Astrocyte (in vitro differentiated cells and primary cell): ENCODE measurements at places on chromosomes 12 and 14. TPM values are rescaled to one million over a fixed set of nuclear protein-coding genes. Genes with fewer than 3 reads are reported as not detected.

- no peak for DNase-seq
These were observed 152.7 kb downstream of the KCNK10 start for GRCh38 chr14:88170333-88170732.

DNA sequence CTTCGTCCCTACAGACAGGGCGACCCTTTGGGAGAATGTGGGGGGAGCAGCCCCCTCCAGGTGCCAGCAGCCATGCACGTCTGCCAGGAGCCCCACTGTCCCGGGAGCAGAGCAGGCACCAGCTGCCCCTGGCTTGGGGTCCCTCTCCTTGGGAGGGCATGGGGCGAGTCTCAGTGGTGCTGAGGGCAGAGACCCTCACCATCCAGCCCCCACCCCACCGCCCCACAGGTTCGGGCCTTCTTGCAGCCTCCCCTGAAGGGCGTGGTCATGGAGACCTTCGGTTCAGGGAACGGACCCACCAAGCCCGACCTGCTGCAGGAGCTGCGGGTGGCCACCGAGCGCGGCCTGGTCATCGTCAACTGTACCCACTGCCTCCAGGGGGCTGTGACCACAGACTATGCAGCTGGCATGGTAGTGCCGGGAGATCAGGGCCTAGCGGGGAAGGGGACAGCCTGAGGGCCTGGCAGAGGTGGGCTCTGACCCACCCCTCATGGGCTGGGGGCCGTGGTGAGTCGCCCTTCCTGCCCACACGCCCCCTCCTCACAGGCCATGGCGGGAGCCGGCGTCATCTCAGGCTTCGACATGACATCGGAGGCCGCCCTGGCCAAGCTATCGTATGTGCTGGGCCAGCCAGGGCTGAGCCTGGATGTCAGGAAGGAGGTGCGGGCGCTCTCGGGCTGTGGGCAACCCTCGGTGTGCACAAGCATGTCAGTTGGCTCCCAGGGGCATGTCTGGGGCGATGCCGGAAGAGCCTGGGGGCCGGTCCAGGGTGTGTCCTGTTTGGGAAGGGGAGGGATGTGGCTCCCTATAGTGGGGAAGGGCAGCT lies 18.8 kb downstream of the ASPG start:
- no peak for DNase-seq

DNA sequence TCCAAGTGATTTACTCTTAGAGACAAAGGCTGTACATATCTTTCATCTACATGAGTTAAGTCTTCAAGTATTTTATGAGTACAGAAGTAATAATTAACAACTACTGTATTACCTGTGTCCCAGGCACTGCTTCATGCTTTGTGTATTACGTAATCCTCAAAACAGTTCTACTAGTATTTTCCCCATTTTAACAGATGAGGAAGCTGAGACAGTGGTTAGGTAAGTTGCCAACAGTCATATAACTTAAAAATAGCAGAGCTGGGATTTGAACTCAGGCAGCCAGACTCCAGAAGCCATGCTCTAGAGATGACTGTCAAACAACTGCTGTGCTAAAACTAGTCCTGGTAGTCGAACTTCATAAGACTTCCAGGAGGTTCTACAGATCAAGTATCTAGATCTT lies 10.7 kb downstream of the TRMT5 start:
- no peak for DNase-seq

- DNase-seq: no peak
These were observed 89.1 kb downstream of the LRRK2 start for GRCh38 chr12:40313928-40314327.

- DNase-seq: peak; percentile 23
These were observed 387 bp upstream of the GSC start for GRCh38 chr14:94770251-94770749.

DNA sequence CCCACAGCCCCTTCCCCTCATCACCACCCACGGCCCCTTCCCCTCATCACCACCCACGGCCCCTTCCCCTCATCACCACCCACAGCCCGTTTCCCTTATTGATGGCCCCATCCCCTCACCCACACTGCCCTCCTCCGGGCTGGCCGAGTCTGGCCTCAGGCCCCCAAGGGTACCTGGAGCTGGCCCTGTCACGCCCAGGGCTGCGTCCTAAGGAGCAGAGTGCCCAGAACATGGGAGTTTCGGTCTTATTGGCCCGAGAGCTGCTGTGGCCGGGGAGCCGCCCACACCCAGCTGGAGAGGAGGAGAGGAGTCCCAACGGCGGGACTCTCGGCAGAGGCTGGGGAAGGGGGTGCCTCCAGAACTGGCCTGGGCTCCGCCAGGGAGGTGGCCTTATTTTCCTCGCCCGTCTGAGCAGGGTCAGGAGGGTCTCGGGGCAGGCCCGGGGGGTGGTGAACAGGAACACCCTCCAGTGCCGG lies 182.3 kb downstream of the KIF26A start:
- DNase-seq: no peak

GRCh38 chr14:65803885-65804284 lies 391.4 kb downstream of the FUT8 start:
- no peak for DNase-seq

GRCh38 chr12:47359310-47360092 lies 279.7 kb upstream of the AMIGO2 start:
- DNase-seq: no peak

- DNase-seq: no peak
These were observed 424.2 kb downstream of the BCL11B start for GRCh38 chr14:98847521-98848468.

- peak; percentile 80 for DNase-seq
These were observed 17.4 kb downstream of the IGF1 start for GRCh38 chr12:102462795-102463465.

GRCh38 chr14:104309657-104310369 lies 171.4 kb downstream of the KIF26A start:
- no peak for DNase-seq

- DNase-seq: no peak
These were observed 246.9 kb upstream of the SYT1 start for GRCh38 chr12:78617683-78618082.

DNA sequence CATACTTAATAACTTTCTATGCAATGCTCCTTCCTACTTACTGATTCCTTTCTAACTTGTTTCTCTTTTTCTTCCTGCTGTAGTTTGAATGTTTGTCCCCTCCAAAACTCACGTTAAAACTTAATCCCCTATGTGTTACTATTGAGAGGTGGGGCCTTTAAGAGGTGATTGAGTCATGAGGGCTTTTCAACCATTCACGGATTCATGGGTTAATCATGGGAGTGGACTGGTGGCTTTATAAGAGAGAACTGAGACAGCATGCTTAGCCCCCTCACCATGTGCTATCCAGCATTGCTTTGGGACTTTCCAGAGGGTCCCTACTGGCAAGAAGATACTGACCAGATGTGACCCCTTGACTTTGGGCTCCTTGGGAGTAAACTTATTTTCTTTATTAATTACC lies 66.0 kb upstream of the TRIM9 start:
- no peak for DNase-seq

DNA sequence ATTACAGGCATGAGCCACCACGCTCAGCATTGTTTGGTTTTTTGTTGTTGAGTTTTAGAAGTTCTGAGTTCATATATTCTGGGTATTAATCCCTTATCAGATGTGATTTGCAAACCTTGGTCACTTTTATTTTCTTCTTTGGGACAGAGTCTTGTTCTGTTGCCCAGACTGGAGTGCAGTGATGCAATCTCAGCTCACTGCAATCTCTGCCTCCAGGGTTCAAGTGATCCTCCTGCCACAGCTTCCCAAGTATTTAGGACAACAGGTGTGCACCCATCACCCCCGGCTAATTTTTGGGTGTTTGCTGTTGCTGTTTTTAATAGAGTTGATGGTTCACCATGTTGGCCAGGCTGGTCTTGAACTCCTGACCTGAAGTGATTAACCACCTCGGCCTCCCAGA lies 11.8 kb downstream of the USP30 start:
- no peak for DNase-seq

MYL6B gene
- total RNA-seq: 110 and 118 TPM in 2 replicates

PLEKHH1 gene
- 2.3 and 3.3 TPM in 2 replicates for total RNA-seq

SRRM4 gene
- total RNA-seq: 0.30 and 0.46 TPM in 2 replicates

AKAP5 gene
- 2.9 and 3.1 TPM in 2 replicates for total RNA-seq
